Tongue (tissue), 3 donors: ENCODE measurements at places on chromosomes 2 and 18.
A peak's percentile ranks its signal among the peaks of the same experiment; 100 is the strongest.

GRCh38 chr2:219433666-219434467 lies 776 bp upstream of the SPEG start:
- DNase-seq, result no peak

- DNase-seq, result no peak
These were observed 274.3 kb upstream of the TRIB2 start for GRCh38 chr2:12442476-12442847.

GRCh38 chr18:45551142-45551815 lies 64.0 kb upstream of the SLC14A2 start:
- no peak for DNase-seq

GRCh38 chr2:98734823-98735260 lies 3.9 kb upstream of the MGAT4A start:
- DNase-seq, result no peak

DNA sequence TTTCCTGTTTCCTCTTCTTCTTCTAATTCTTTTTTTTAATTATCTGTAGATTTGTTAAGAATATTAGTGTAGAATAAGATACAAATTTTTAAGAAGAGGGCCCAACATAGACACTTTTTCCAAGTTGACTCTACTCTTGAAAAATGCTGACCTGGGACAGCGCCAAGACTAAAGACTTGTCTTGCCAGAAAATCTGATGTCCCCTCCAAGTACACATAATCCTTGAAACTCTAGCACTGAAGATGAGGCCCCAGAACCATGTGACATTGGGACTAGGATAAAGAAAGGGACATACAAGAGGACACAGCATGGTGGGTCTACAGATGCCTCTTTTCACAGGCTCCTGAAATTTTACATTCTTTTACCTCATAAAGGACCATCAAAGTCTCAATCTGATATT lies 271.6 kb upstream of the SESTD1 start:
- peak; percentile 13 for DNase-seq

- no peak for DNase-seq
These were observed 44.3 kb upstream of the ZDBF2 start for GRCh38 chr2:206230060-206230762.

GRCh38 chr2:113211226-113212105 lies 37.7 kb downstream of the PSD4 start:
- peak; percentile 38 for DNase-seq

GRCh38 chr2:207505728-207506127 lies 24.0 kb upstream of the CREB1 start:
- DNase-seq, result no peak

DNA sequence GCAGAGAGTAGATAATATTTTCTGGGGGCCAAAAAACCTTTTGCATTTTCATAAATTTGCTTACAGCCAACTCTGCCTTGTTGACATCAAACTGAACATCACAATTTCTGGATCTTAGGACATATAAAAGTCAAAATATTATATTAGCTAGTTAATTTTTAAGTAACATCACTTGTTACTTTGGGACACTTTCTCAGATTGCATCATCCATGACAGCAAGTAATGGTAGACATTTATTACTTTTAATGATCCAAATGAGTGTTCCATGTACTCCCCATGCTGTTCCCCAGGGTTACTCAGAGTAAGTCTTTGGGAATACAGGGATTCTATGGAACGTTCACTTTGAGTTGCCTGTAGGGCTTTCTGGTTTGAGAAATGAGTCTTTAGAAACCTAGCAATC lies 39.1 kb upstream of the CWC22 start:
- no peak for DNase-seq

DNA sequence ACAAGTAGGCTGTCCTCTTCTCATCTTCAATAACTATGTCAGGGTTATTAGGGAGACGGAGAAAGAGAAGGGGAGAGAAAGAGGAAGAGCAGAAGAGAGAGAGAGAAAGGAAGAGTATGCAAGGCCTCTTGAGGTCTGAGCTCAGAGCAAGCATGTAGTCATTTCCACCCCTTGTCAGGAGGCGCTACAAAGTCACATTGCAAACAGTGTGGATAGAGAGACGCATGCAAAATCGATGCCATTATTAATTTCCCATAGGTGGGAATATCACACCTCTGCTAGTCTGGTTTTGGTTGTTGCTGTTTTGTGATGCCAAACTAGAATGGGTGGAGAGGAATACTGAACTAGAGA lies 24.2 kb upstream of the SERPINE2 start:
- DNase-seq, result no peak

- no peak for DNase-seq
These were observed 77.9 kb downstream of the CABLES1 start for GRCh38 chr18:23213200-23213599.

- DNase-seq, result no peak
These were observed 17.0 kb downstream of the VRK2 start for GRCh38 chr2:58063641-58064040.

DNA sequence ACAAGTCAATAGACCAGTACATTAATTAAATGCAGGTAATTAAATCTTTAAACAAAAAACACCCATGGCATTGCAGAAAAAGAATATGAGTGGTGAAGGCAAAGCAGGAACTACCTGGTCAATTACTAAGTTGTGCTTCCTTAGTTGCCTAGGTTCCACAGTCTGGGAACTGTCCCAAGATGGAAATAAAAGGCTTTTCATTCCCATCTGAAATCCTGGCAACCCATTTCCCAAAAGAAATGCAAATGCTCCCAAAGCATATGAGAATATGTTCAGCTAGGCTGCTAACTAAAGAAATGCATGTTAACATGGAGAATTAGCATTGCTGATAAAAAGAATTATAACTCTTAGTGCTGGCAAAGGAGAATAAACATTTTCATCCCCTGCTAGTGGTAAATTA lies 177.8 kb downstream of the TMEM163 start:
- DNase-seq, result peak; percentile 56

DNA sequence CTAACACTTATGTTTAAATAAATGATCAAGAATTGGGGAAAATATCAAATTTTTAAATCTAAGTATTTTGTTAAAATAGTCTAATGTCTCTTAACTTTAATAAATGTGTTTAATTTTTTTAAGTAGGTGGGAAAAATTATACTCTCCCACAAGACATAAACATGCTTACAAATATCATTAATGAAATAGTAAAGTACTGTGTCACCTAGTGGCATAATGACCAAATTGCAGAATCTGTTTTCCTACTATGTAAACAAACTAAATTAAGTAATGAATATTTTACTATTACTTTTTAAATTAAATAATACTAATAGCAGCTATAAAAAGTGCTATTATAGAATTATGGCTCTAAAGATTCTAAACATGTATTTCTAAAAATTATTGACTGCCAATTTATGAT lies 52.0 kb upstream of the CHAC2 start:
- peak; percentile 11 for DNase-seq

- no peak for DNase-seq
These were observed 11.3 kb upstream of the KCNF1 start for GRCh38 chr2:10900216-10901109.

DNA sequence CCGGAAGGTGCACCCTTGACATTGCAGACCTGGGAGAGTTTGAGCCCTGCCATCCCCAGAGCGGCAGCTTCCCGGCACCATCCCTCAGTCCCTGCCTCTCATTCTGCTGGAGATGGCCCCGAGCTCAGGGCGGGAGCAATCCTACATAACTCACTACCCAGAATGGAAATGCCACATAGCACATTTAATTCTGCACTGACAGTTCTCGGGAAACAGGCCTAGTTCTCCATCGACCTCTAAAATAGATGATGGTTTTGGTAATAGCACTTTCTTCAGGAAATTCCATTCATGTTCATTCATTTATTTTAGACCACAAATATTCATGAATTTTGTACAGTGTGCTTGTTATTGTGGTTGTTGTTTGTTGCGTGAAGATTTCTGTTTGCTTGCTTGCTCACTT lies 92.9 kb upstream of the SLC14A2 start:
- DNase-seq, result no peak

DNA sequence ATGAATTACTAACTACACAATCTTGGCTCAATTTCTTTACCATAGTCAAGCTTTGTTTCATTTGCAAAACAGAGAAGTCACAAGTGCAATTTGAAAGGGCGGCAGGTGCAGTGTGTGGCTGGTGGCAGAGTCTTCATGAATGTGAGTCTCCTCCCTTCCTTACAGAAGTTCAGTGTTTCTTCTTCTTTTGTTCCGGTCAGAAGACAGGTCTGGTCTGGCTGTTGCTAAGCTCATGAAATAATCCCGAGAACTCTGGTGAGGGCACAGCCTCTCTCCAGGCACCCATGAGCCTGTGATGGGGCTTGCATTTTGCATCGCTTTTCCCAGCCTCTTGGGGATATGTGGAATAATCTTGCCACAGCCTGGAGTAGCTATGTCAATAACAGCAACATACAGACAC lies 824.8 kb upstream of the SALL3 start:
- no peak for DNase-seq

GRCh38 chr2:46461011-46461674 lies 18.2 kb upstream of the TMEM247 start:
- peak; percentile 83 for DNase-seq

- DNase-seq, result peak; percentile 34
These were observed 3.4 kb downstream of the FZD7 start for GRCh38 chr2:202037086-202037485.

GRCh38 chr2:68230241-68231060 lies 21.9 kb downstream of the PPP3R1 start:
- DNase-seq, result no peak

DNA sequence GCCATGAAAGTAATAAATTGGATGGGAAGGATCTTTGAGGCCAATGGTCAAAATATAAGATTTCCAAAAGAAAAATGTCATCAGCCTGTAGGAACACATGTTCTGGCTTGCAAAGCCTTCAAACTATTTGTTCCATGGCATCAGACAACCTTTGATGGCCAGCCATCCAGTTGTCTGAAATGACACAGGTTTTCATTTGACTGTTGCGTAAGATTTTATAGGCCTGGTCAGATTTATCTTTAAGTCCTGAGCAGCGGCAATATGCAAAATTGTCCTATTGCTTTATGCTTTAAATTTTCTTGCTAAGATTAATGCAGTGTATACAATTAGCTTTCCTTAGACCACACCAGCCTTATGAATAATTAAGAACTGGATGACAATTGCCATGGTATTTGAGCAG lies 167.1 kb downstream of the AGPS start:
- DNase-seq, result no peak

DNA sequence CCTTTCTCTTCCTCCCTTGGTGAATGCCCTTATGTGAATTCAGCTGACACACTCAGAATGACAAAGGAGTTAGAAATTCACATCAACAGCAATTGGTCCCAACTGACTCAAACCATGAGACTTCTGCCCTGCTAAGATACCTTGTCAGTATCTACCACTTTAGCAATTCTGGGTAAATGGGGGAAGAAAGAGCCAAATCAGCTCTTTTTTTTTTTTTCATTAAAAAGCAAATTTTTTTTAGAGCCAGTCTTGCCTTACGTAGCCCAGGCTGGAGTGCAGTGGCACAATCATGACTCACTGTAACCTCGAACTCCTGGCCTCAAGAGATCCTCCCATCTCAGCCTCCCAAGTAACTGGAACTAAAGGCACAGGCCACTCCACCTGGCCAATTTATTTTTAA lies 1.7 kb upstream of the PPP4R1 start:
- no peak for DNase-seq
